ENCODE measurements at places on chromosomes 7 and 10. TPM values are rescaled to one million over a fixed set of nuclear protein-coding genes. Genes with fewer than 3 reads are reported as not detected.

The CFAP43 gene
- 0.09 TPM for total RNA-seq

The SVIL gene
- total RNA-seq: 47.6 TPM

The SDK1 gene
- total RNA-seq: 6.5 TPM

The CELF2 gene
- 4.0 TPM for total RNA-seq

The CTAGE15 gene
- total RNA-seq: 0.14 TPM

The SLC18A3 gene
- not detected for total RNA-seq

The ZNF438 gene
- 3.4 TPM for total RNA-seq

The GNG11 gene
- total RNA-seq: 40.3 TPM

The HOXA6 gene
- 4.4 TPM for total RNA-seq

The ANKRD2 gene
- total RNA-seq: 1.2 TPM

The PVRIG gene
- total RNA-seq: not detected

The FOXP2 gene
- 2.4 TPM for total RNA-seq

The CYP26A1 gene
- total RNA-seq: 0.14 TPM

The TAS2R3 gene
- 0.85 TPM for total RNA-seq

The NT5C3A gene
- 13.7 TPM for total RNA-seq

The INHBA gene
- 38.9 TPM for total RNA-seq

The PMS2 gene
- total RNA-seq: 22.6 TPM

The JAKMIP3 gene
- total RNA-seq: 0.55 TPM

The COL13A1 gene
- total RNA-seq: 20.3 TPM

The FAM237B gene
- not detected for total RNA-seq

The LRRD1 gene
- 0.14 TPM for total RNA-seq

The FZD8 gene
- total RNA-seq: 7.0 TPM

Measured in smooth muscle cell of bladder (primary cell).